CD4-positive, alpha-beta T cell treated with Interleukin-15 for 4 hours (primary cell): ENCODE measurements at places on chromosomes 3 and 15.

DNA sequence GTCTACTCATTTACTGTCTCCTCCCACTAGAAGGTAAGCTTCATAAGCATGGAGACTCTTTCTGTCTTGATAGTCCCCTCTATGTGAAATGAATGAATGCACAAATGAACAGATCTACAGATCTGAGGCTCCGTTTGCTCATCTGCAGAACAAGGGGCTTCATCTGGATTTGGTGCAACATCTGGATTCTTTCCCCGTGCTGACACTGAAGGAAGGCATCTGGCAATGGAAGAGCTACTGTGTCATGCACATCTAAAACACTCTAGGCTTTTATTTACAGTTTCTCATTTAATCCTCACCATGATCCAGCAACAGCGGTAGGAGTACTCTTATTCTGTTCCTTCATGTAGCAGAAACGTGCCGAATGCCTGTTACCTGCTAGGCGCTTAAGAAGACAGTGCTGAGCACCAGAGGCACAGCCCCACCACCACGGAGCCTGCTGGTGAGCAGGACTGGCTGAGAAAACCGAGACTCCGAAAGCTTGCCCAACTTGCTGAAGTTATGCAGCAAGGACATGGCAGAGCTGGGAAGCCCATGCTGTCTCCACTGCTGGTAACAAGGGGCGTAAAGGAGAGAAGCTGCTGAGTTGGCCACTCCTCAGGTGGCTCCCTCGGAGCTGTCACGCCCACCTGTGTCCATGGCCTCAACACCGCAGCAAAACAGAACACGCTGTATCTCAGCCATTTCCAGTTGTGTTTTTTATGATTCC, 31.1 kb downstream of the LSM3 start:
- DNase-seq = no peak

- DNase-seq = no peak
These were observed 33.5 kb downstream of the TKT start for GRCh38 chr3:53222183-53222901.

DNA sequence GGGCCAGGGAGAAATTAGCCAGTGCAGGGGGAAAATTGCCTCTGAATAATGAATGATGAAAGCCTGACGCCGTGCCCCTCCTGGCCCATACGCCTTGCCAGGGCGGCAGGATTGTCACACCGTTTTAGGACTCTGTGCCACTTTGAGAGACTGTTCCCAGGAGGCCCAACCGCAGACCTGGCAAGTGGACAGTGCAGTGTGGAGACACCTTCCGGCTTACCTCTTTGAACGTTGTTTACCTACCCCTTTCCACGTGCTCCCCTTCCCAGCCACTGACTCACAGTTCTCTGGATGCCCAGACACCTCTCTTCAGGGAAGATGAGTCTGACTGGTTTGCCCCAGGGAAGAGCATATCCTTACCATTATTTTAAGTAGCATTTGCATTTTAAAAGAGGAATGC, 84.0 kb upstream of the PXYLP1 start:
- no peak for DNase-seq

DNA sequence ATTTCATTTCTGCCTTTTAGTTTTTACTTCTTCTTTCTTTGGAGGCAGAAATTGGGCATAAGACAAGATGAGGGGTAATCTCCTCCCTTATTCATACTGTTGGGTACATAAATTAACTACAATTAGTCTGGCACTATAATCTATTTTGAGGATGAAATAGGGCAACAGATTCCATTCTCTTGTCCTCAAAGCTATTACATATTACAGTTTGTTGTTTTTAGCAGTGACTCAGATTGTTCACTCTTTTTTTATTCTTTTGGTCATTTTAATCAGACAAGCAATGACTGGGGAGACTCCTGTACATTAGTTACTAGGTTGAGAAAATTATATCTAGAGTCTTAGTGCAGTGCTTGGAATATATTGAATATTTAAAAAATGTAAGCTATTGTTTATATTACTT, 556.0 kb downstream of the OTOL1 start:
- no peak for DNase-seq
